Mammary epithelial cell (primary cell): ENCODE measurements at places on chromosomes 6 and 20. TPM values are rescaled to one million over a fixed set of nuclear protein-coding genes. Genes with fewer than 3 reads are reported as not detected.

The TCP11 gene
- not detected for total RNA-seq

The MLN gene
- not detected in 2 replicates for total RNA-seq

GRCh38 chr6:132072831-132073230 lies 121.7 kb upstream of the CCN2 start:
- no peak for DNase-seq

- DNase-seq, result no peak
These were observed 51.5 kb upstream of the TMEM170B start for GRCh38 chr6:11486051-11486450.

- no peak for DNase-seq
These were observed 102.6 kb downstream of the SPTLC3 start for GRCh38 chr20:13111249-13111911.
